Stimulated activated CD4-positive, alpha-beta T cell treated with anti-CD3 and anti-CD28 coated beads, Interleukin-1b, Interleukin-23, amount 100 ng/mL, for 24 hours (primary cell): ENCODE measurements at places on chromosomes 5 and 9.

DNA sequence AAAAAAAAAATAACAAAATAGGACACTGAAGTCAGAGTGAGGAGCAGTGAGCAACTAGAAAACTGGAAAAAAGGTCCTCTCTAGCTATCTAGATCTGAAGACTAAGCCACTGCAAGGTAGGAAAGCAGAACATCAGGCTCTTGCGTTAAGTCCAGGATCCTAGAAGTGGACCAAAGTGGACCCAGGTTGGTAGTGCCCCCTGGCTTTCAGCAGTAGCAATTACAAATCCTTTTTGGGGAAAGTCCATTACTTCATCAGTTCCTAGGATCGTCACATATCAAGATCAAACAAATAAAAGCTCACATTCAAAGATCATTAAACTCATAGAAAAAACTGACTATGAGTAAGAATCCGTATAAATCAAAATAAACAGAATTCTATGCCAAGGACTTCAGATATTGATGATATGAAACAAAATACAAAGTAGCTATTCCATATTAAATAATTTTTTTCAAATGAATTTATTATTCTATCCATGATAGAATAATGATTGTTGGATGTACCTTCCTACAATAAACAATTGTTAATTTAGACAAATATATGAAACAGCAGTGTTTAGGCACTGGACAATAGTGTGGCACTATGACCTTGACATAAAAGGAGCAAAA, 6.5 kb upstream of the RICTOR start:
- DNase-seq = peak; percentile 7

- DNase-seq = no peak
These were observed 24.3 kb downstream of the HMGCR start for GRCh38 chr5:75361310-75361709.

- DNase-seq = no peak
These were observed 137.2 kb downstream of the C9orf50 start for GRCh38 chr9:129483415-129484351.

GRCh38 chr9:36479101-36479500, 79.0 kb upstream of the RNF38 start:
- no peak for DNase-seq

GRCh38 chr9:2576631-2577030, 45.0 kb upstream of the VLDLR start:
- DNase-seq = no peak

GRCh38 chr5:65032250-65032649, 263.5 kb downstream of the CWC27 start:
- no peak for DNase-seq

GRCh38 chr9:92992549-92992948, 45.2 kb downstream of the FGD3 start:
- no peak for DNase-seq

- no peak for DNase-seq
These were observed 7.8 kb downstream of the ECM2 start for GRCh38 chr9:92527832-92528521.

- DNase-seq = no peak
These were observed 239.4 kb downstream of the LURAP1L start for GRCh38 chr9:13013991-13014883.

DNA sequence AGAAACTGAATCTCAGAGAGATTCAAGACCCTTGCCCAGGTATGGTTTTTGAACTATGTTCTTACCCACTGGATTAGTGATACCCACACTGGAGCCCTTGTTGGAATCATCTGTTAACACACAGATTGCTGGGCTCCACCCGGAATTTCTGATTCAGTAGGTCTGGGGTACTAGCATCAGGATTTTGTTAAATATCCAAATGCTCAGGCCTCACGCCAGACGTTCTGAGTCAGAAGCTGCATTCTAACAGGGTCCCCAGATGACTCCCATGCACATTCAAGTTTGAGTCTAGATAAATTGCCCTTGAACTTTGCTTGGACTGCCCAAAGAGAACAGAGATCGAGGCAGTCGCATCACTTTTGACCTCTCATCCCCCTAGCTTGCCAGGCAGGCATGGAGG, 182.0 kb upstream of the WWC1 start:
- no peak for DNase-seq
